ENCODE measurements at places on chromosomes 13 and 19. TPM values are rescaled to one million over a fixed set of nuclear protein-coding genes. Genes with fewer than 3 reads are reported as not detected.

DNA sequence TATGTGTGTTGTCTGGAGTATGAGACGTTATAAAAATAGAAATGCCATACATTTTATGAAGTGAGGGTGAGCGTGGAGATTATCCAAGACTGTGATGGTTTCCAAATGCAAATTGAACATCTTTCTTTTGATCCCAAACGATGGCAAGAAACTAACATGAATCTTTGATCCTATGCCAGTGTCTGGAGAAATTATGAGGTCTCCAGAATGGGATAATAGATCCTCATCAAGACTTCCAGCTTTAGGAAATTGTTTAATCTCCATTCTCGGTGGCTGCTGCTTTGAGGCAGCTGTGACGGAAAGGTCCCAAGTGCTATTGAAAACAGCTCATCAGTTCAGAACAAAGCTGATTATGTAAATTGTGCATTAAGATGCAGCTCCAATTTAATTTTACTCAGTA, 30.8 kb downstream of the CBY2 start:
- no peaks in the 10 kb centered on the region for H3K36me3 ChIP-seq
- no peak overlapping the region for H3K4me3 ChIP-seq
- peaks cover 57% of the 10 kb centered on the region for H3K27me3 ChIP-seq
- no peak overlapping the region for H3K27ac ChIP-seq
- no peaks in the 10 kb centered on the region for H3K4me1 ChIP-seq

Gene NKG7
- not detected for total RNA-seq

- peak overlapping the region; percentile 91 for H3K4me3 ChIP-seq
- no peaks in the 10 kb centered on the region for H3K27me3 ChIP-seq
- H3K4me1 ChIP-seq = peaks cover 22% of the 10 kb centered on the region
- DNase-seq = no peak
These were observed 546 bp upstream of the ZNF546 start for GRCh38 chr19:39996218-39996810.

- peaks cover 6% of the 10 kb centered on the region for H3K4me1 ChIP-seq
- no peak overlapping the region for H3K27ac ChIP-seq
- no peak overlapping the region for H3K4me3 ChIP-seq
These were observed 325.1 kb downstream of the EFNB2 start for GRCh38 chr13:106210324-106210723.
